CD4-positive, alpha-beta T cell treated with Interferon alpha-2 for 1 hour (primary cell): ENCODE measurements at places on chromosomes 16 and 17.

DNA sequence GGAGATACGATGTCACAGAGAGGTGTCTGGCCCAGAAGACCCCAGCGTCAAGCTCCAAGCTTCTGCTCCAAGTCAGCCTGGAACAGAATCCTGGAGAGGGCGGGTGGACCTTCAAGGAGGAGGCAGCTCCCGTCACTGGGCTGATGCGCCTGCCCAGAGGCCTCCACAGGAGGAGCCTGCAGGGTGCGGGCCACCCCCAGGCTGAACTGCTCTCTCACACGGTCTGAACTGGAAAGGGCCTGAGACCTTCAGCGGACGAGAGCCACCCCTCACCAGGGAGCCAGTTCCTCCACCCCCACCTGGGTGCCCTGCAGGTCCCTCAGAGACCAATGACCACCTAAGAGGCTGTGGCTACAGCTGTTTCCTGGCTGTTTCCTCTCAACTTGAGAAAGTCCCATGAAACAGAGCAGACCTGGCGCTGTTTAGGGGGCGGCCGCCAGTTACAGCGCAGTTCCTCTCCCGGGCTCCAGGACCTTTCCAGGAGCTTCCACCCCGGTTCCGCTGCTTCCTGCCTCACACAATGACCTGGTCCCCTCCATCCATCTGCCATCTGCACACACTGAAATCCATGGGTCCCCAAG, 36.0 kb upstream of the KLHDC4 start:
- DNase-seq: no peak

- DNase-seq: no peak
These were observed 126.7 kb downstream of the PITPNC1 start for GRCh38 chr17:67503739-67504138.

DNA sequence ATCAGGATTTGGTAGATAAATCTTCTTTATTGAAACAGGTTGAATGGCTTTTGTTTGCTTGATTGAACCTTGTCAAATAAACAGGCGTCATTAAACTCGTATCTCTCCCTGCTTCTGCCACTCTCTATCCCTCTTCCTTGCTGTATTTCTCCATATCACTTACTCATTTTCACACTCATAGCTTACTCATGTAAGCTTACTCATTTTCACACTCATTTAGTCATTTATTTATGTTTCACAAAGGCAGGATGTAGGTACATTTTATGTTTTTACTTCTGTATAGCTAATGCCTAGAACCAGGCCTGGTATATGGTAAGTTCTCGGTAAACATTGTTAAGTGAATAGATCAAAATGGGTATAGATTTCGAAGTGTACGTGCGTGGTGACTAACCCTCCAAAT, 450.0 kb downstream of the PMP22 start:
- no peak for DNase-seq

GRCh38 chr16:53984936-53985335, 281.0 kb downstream of the FTO start:
- DNase-seq: no peak

DNA sequence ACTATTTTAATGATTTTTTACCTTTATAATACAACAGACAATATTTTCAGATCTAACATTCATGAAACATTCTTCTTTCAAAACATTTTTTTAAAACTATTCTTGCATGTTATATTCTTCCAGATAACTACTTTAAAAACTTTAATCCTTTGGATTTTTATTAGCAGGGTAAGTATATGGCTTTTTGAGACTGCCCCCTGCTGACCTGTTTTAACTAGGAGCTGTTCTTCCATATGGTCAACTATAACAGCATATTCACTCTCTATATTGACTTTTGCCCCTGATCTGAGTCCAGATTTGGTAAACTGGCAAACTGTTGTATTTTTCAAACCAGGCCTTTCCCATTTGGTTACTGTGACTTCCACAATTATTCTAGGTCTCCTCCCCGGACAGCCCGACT, 16.5 kb downstream of the ZNF18 start:
- DNase-seq: no peak

DNA sequence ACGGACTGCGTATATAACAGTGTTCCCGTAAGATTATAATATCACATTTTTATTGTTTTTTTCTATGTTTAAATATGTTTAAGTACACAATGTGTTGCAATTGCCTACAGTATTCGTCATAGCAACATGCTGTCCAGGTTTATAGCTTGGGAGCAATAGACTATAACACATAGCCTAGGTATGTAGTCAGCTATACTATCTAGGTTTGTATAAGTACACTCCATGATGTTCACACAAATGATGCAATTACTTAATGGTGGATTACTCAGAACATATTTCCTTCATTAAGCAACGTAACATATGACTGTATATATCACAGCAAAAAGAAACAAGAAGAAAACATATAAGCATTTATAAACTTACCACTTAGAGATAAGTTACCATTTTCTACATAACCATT, 160.0 kb downstream of the CBLN1 start:
- DNase-seq: no peak

GRCh38 chr17:78705071-78705470, 77.0 kb downstream of the CYTH1 start:
- no peak for DNase-seq

GRCh38 chr17:82901856-82902255, 62.0 kb upstream of the ZNF750 start:
- DNase-seq: no peak

DNA sequence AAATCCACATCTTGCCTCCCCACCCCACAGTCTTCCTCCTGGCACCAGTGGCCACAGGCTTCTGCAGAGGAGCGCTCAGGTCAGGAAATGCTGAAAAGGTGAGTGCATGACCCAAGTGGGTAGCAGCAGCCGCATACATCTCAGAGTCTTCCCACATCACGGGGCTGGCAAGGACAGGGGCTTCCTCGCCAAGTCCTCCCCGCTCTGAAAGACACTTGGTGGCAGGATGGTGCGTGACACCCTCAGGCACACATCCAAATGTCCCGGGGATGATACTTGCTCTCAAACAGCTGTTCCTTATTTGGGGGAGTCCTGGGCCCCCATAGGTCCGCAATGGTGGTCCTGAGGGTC, 8.8 kb upstream of the SLC16A5 start:
- DNase-seq: no peak

GRCh38 chr17:68505951-68506350, 6.3 kb upstream of the PRKAR1A start:
- DNase-seq: no peak

DNA sequence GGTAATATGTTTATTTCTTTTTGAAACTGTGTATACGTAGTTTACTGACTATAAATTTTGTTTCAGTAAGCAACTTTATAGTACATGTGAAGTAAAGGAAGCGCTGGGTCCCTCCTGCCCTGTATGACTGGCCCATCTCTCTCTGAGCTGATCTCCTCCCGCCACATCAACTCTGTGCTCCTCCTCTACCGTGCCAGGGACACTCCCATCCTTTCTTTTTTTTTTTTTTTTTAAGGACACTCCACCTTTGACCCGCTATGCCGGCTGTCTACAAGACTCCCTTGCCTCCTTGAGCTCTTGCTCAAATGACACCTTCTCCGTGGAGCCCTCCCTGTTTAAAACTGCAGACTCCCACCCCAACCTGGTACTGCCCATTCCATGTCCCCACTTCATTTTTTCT, 35.5 kb downstream of the ERN1 start:
- DNase-seq: no peak

- DNase-seq: no peak
These were observed 125.2 kb upstream of the SOX9 start for GRCh38 chr17:71995590-71995989.

DNA sequence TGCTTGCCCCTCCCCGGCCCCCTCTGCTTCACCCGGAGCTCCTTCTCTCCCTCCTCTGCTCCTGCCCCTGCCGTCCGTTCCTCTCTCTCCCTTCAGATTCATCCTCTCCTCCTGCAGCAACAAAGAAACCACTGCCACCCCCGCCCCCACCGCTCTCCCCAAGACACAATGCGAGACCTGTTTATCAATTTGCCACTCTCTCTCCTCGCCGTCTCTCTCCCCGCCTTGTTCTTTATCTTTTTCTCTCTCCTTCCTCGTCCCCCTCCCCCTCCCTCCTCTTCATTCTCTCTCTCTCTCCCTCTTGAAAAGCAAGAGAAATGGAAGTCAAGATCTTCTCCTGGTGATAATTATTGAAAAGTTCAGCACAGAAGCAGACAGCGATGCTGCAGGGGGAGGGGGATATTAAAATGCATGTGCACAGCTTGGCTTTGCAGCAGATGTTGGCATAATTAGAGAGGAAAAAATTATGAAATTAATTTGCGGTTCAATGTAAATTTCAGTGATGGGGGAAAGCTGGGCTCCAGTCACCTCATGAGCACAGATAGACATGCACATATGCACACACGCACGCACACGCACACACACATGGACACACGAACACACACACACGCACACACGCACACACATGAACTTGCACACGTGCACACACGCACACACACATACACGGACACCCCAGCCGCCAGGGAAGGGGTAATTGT, 58.1 kb upstream of the CBFA2T3 start:
- no peak for DNase-seq

DNA sequence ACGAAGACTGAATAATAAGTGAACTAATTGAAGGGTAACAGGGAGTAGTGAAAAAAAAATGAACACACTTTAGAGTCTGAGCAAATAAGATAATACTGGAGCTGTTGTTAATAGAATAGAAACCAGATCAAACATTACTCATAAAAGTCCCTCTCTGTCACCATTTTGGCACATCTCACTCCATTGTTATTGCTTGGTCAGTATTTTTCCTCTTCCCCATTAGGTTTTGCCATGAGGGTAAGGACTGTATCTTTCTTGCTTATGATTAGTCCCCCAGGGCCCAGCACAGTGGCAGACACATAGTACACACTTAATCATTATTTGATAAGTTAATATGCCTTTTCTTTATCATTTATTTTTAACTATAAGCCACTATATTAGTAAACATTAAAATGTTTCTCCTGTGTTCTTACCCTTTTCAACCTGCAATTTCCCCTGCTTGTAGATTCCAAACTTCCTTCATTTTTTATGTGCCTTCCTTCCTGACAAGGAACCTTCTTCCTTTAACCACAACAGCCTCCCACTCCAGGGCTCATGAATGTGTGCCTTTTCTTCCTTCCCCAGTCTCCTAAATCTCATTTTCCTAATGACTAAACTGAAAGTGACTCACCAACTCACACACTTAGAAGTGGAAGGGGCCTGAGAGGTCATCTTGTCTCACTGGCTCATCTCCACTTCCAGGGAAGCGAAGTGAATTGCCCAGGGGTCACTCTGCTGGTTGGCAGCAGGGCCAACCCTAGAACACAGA, 88.2 kb upstream of the HAS3 start:
- no peak for DNase-seq

- no peak for DNase-seq
These were observed 699 bp downstream of the MPRIP start for GRCh38 chr17:17042851-17043460.

- DNase-seq: no peak
These were observed 280.9 kb downstream of the MAP2K4 start for GRCh38 chr17:12301551-12301950.

DNA sequence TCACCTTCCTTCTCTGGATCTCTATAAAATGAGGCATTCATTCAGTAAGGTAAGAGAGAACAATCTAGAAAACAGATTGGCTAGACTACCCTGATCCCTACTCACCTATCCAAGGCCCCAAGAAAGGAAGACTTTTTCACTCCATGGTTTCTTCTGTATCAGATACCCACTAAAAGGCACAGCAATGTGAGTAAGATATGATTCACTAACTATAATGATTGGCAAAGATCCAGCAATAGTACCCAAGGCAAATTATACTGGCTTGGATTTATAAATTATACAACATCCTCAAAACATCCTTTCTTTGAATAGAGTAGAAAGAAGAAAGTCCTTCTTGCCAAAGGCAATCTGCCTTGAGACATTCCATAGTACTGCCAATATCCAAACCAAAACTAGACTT, 1432.0 kb upstream of the GOT2 start:
- no peak for DNase-seq

DNA sequence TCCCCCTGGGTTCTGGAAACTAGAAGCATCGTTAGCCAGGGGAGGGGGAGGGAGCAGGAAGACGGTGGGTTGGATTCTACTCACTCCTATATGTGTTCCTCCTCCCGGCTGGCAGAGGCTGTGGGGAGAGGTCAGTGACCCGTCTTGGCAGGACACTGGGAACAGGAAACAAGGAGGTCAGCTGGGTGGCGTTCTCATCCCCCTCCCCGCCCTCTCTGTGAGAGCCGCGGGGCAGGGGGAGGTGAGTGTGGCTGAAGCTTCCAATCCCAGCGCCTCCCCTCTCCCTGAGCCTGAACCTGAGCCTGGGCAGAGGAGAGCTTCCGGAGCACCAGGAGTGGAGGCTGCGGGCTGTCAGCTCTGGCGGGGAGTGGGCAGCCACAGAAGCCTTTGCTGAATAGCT, 12.5 kb downstream of the GPRC5C start:
- no peak for DNase-seq

- DNase-seq: no peak
These were observed 137.7 kb downstream of the RBFOX1 start for GRCh38 chr16:7470344-7470743.

DNA sequence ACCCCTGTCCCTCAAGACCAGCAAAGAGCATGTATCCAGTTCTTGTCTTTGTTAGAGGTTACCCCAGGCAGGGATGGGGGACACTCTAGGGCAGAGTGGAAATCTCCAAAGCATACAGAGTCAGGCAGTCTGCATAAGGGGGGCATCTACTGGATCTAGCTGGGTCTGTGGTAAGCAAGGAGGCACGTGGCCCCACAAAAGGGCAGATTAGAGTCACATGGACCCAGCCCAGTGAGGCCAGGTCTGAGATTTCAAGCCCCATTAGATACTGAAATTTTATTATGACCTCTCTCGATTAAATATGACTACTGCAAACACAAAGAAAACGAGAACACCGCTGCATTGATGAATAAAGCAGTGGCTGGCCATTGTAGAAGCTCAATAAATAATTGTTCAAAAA, 1.6 kb upstream of the GPR139 start:
- DNase-seq: no peak

GRCh38 chr17:7217113-7217987, 2.3 kb downstream of the DLG4 start:
- DNase-seq: no peak

GRCh38 chr17:68054296-68054900, 18.9 kb downstream of the KPNA2 start:
- DNase-seq: no peak

GRCh38 chr17:55416000-55416399, 5.6 kb downstream of the MMD start:
- DNase-seq: no peak

DNA sequence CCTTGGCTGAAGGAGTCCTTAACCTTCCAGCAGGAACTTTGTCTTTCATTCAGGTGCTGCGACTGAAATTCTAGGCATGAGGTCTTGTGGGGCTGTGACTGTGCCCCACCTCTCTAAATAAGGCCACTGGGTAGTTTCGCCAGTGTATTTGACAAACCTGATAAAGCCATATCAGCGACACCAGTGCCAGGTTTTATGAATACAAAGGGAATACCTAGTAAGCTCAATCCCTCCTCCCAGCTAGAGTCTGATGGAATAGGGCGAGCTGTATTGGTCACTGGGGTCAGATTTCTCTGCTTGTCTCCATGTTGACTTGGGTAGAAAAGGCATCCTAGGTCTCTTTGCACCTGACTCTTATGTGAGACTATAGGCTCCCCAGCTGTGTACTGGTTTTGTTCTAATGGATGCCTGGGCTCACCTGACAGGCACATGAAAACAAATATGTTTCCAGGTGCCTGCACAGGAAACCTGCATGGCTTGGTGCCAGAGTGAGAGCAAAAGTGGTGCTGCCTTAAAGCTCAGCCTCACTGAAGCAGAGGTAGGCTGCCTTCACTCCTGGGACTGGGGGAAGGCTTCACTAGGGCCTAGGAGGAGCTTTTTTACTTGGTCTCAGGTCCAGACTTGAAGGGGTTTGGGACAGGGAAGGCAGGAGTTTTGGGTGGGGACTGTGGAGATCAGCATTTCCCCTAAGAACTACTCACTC, 8.3 kb downstream of the SLC7A6 start:
- peak; percentile 61 for DNase-seq

- no peak for DNase-seq
These were observed 1.1 kb downstream of the NSRP1 start for GRCh38 chr17:30117675-30118081.
